ENCODE measurements at places on chromosomes 3 and 15. TPM values are rescaled to one million over a fixed set of nuclear protein-coding genes. Genes with fewer than 3 reads are reported as not detected.

DNA sequence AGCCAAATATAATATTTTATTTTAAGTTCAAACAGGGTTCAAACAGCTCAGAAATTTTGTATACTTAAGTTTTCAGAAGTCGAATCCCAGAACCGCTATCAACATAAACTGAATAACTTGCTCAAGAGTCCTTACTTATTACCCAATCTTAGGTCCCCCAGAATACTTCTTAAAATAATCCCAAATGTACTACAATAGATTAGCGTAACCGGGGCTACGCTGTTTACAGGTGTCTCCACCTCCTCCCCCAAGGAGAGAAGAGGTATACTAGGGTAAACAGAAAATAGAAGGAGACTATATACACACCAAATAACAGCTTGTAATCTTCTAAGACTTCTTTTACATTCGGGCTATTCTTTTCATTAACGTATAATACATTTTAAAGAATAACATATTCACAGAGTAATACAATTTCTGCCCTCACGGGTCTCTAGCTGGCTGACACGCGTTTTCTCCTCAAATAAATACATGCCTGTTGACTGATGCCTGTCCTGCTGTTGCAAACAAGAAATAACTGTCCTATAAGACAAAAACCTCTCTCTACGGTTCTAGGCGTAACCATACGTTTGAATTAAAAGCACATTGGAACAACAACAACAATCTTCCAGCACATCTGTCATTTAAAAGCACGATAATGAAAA lies 1.3 kb downstream of the DENND4A start:
- H3K4me1 ChIP-seq: peaks cover 10% of the 10 kb centered on the region
- H3K4me3 ChIP-seq: peak overlapping the region; percentile 85
- DNase-seq: no peak
- no peaks in the 10 kb centered on the region for H3K27me3 ChIP-seq
- H3K36me3 ChIP-seq: no peaks in the 10 kb centered on the region

Gene SH2D7
- total RNA-seq: not detected

- no peak overlapping the region for H3K4me3 ChIP-seq
- DNase-seq: peak; percentile 53
- H3K36me3 ChIP-seq: no peaks in the 10 kb centered on the region
- no peaks in the 10 kb centered on the region for H3K27me3 ChIP-seq
These were observed 10.0 kb upstream of the SEMA3B start for GRCh38 chr3:50258979-50259378.

GRCh38 chr3:141326123-141326522 lies 42.2 kb upstream of the ZBTB38 start:
- H3K27ac ChIP-seq: no peak overlapping the region
- H3K36me3 ChIP-seq: no peaks in the 10 kb centered on the region
- H3K27me3 ChIP-seq: no peaks in the 10 kb centered on the region
- no peaks in the 10 kb centered on the region for H3K4me1 ChIP-seq

- no peaks in the 10 kb centered on the region for H3K36me3 ChIP-seq
- no peak overlapping the region for H3K4me3 ChIP-seq
- H3K4me1 ChIP-seq: peaks cover 6% of the 10 kb centered on the region
- no peak overlapping the region for H3K27ac ChIP-seq
These were observed 39.9 kb downstream of the PLCH1 start for GRCh38 chr3:155704771-155705559.

Gene CCDC54
- total RNA-seq: not detected

Gene MGLL
- 318 TPM for total RNA-seq

- H3K4me3 ChIP-seq: no peak overlapping the region
- no peak for DNase-seq
- peak overlapping the region; percentile 35 for H3K27ac ChIP-seq
- no peaks in the 10 kb centered on the region for H3K27me3 ChIP-seq
These were observed 158.3 kb upstream of the CGNL1 start for GRCh38 chr15:57217778-57218598.

Gene GSK3B
- 53.0 TPM for total RNA-seq

DNA sequence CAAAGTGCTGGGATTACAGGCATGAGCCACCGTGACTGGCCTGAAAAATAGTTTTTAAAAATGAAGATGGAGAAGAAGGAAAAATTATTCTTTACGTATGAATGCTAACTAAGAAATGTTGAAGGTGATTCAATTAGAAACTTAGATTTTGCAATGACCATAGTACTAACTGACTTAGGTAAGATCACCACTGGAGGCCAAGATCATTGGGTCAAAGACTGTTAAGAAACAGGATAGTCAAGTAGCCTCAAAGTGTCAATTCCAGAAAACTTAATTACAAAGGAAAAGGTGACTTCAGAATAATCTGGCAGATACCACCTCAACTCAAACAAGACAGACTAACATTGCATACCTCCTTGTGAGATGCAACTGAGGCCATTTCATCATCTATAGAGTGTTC lies 119.3 kb downstream of the FRMD4B start:
- no peaks in the 10 kb centered on the region for H3K4me1 ChIP-seq
- DNase-seq: no peak
- no peak overlapping the region for H3K4me3 ChIP-seq
- no peaks in the 10 kb centered on the region for H3K27me3 ChIP-seq

GRCh38 chr15:72965671-72966070 lies 86.6 kb upstream of the NEO1 start:
- DNase-seq: no peak
- H3K27ac ChIP-seq: no peak overlapping the region
- no peaks in the 10 kb centered on the region for H3K36me3 ChIP-seq
- no peaks in the 10 kb centered on the region for H3K27me3 ChIP-seq

Gene ZBED2
- 11.3 TPM for total RNA-seq

- H3K4me3 ChIP-seq: no peak overlapping the region
- peaks cover 4% of the 10 kb centered on the region for H3K27me3 ChIP-seq
- H3K36me3 ChIP-seq: no peaks in the 10 kb centered on the region
- no peak overlapping the region for H3K27ac ChIP-seq
- DNase-seq: no peak
These were observed 163.9 kb downstream of the FGF12 start for GRCh38 chr3:192563417-192563816.

Gene FES
- 37.6 TPM for total RNA-seq

DNA sequence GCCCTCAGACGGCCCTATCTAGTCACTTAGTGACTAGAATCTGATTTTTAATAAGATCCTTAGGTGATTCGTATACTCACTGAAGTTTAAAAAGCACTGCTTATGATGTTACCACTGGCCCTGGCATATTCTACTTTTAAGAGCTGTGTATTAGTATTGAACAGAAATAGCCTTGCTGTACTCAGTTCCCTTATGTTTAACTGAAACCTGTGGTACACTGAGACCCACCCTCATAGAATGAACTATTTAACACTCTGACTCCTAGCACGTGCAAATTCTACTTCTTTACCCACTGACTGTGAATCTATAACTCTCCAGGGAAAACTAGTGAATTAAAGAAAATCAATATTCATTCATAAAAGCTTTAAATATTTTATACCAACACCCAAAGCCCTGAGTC lies 108.9 kb downstream of the CCNL1 start:
- H3K27ac ChIP-seq: no peak overlapping the region
- H3K27me3 ChIP-seq: no peaks in the 10 kb centered on the region
- H3K4me3 ChIP-seq: no peak overlapping the region
- H3K36me3 ChIP-seq: no peaks in the 10 kb centered on the region

DNA sequence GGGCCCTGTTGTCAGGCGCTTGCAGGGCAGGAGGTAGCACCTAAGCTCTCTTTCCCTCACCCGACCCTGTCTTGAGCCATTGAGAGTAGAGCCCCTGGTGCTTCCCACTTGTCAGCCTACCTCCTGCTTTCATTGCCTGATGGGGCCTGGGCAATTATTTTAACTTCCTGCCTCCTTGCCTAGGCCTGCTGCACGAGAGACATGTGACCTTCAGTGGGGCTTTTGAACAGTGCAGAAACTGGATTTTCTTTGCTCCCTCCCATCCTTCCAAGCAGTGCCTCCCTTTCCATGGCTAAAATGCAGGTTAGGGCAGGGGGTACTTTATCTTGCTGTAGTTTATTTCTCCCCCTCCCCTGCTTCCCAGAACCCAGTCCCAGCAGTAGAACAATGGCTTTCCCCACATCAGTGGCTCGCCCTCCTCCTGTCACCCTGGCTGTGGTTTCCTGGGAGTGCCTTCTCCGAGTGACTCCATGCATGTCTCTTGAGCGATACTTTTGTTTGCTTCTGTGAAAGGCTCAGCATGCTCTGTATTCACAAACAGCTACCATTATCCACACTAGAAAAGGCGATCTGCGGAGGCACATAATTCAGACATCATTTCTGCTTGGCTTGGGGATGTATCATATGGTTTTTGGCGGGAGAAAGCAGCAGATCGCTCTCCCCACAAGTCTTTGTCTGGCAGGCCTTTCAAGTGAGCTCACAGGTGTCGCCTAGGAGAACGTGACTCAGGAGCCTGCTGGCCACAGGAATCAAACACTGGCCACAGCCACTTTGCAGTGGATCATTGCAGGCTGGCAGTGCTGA lies 24.1 kb downstream of the PDIA5 start:
- H3K36me3 ChIP-seq: peaks cover 47% of the 10 kb centered on the region
- DNase-seq: no peak
- no peak overlapping the region for H3K27ac ChIP-seq
- H3K4me1 ChIP-seq: peaks cover 15% of the 10 kb centered on the region

- H3K4me1 ChIP-seq: no peaks in the 10 kb centered on the region
- DNase-seq: no peak
- no peak overlapping the region for H3K4me3 ChIP-seq
- no peaks in the 10 kb centered on the region for H3K27me3 ChIP-seq
- no peak overlapping the region for H3K27ac ChIP-seq
These were observed 9.6 kb upstream of the FLNB start for GRCh38 chr3:57998366-57999283.

DNA sequence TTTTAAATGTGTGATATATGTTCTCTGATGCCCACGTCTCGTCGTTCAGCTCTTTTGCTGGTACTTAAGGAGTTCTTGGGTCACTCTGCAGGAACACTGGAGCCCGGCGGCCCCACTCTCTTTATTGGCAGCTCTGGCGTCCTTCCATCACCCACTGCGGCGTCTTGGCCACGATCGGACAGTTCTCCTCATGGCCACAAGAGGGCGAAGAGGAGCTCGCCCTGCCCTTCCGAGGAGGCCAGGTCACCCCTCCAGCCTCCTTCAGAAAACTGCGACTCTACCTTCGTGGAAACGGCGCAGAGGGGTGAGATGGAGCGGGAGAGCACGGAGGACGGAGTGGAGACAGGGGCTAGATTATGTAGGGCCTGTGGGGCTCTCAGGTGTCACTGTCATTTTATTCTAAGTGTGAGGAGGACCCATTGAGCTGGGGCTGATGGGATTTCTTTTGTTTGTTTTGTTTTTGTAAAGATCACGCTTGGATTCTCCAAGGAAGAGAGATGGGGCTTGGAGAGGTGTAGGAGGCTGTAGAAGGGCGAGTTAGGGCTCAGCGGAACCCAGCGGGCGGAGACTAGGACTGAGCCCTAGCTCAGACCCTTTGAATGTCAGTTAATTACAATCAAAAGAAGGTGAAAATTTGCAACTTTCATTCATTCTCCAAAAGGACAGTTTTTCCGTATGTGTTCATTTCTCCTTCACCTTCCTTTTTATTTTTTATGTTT lies 28.0 kb upstream of the GABRA5 start:
- no peak overlapping the region for H3K27ac ChIP-seq
- no peak for DNase-seq
- H3K36me3 ChIP-seq: no peaks in the 10 kb centered on the region
- no peaks in the 10 kb centered on the region for H3K4me1 ChIP-seq
- H3K27me3 ChIP-seq: peaks cover 39% of the 10 kb centered on the region
- no peak overlapping the region for H3K4me3 ChIP-seq

DNA sequence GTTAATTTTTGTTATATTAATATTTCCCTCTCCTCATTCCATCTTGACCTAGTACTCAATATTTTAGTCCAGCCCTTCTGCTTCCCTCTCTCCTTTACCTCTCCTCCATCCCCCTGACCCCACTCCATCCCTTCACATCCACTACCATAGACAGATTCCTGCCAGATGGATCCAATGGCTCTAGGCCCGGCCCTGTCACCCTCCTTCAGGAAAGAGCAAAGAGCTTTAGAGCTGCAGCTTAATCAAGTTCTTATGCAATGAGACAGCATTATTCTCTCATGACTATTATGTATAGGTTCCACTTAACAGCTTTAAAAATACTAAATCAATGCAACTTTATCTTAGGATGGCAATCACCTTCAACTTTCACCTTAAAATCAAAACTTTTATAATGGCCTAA lies 200.7 kb upstream of the TTC14 start:
- H3K27ac ChIP-seq: no peak overlapping the region
- no peaks in the 10 kb centered on the region for H3K27me3 ChIP-seq
- H3K36me3 ChIP-seq: no peaks in the 10 kb centered on the region
- H3K4me1 ChIP-seq: no peaks in the 10 kb centered on the region
- DNase-seq: no peak

Gene PCLAF
- 14.9 TPM for total RNA-seq

DNA sequence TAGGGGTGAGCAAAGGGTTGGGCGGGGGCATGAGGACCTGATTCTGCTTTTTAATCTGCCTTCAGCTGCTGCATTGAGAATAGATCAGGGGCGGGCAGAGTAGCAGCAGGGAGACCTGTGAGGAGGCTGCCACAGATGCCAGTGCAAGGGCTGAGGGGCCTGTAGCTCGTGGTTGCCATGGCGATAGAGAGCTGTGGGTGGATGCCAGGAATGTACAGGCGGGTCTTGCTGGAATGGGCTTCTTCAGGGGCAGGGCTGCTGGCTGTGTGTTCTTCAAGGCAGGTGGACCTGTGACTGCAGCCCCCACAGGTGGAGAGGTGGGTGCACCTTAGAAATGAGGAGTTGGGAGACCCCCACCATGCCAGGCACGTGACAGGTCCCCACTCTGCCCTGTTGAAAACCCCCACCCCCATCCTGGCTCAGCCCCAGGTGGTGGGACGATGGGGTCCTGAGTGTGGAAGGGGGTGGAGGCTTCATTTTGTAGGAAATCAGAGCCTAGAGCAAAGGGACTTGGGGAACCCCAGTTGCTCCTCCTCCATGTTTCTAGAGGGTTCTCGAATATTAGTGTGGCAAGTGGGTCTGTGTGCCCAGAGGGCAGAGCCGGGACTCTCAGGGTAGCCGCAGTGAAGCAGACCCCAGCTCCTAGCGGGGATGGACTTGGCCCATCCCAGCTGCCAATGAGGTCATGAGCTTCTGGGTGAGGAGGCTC lies 38.3 kb downstream of the SLC6A6 start:
- peak overlapping the region; percentile 53 for H3K27ac ChIP-seq
- H3K27me3 ChIP-seq: no peaks in the 10 kb centered on the region
- no peak for DNase-seq
- H3K4me1 ChIP-seq: peaks cover 69% of the 10 kb centered on the region
- H3K4me3 ChIP-seq: no peak overlapping the region

- H3K36me3 ChIP-seq: no peaks in the 10 kb centered on the region
- no peak overlapping the region for H3K4me3 ChIP-seq
- DNase-seq: no peak
- H3K27ac ChIP-seq: no peak overlapping the region
- no peaks in the 10 kb centered on the region for H3K4me1 ChIP-seq
These were observed 29.4 kb upstream of the IQSEC1 start for GRCh38 chr3:13102386-13103345.
